Upper lobe of left lung (tissue), 6 donors: ENCODE measurements at places on chromosomes 2 and 18. TPM values are rescaled to one million over a fixed set of nuclear protein-coding genes. Genes with fewer than 3 reads are reported as not detected.

- no peaks in the 10 kb centered on the region for H3K36me3 ChIP-seq
- DNase-seq: no peak
- peak overlapping the region; percentile 66 for H3K4me3 ChIP-seq
These were observed 821 bp upstream of the EML6 start for GRCh38 chr2:54722641-54723040.

- no peak overlapping the region for H3K4me3 ChIP-seq
- no peaks in the 10 kb centered on the region for H3K4me1 ChIP-seq
- H3K36me3 ChIP-seq: no peaks in the 10 kb centered on the region
- H3K27me3 ChIP-seq: no peaks in the 10 kb centered on the region
- H3K27ac ChIP-seq: no peak overlapping the region
These were observed 417.2 kb upstream of the KLHL29 start for GRCh38 chr2:22967756-22968155.

GRCh38 chr18:23131693-23132319 is 3.5 kb upstream of the CABLES1 start:
- no peak overlapping the region for H3K4me3 ChIP-seq
- DNase-seq: peak; percentile 71
- H3K27me3 ChIP-seq: no peaks in the 10 kb centered on the region
- H3K36me3 ChIP-seq: no peaks in the 10 kb centered on the region

DNA sequence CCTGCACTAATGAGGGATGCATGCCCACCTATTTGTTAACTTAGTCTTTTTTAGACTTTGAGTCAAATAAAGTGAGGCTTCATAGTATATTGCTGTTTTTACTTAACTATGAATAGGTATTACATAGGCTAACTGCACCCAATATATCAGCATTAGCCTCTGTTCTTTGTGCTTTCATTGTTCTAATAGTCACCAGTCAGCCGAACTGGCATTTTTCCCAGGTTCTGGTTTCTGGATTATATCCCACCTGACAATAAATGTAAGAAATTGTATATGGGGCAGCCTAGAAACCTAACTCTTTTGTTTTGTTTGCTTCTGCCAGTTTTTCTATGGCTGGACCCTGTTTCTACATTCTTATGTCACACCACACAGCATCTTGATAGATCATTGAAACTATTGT is 1672.4 kb upstream of the LRRTM1 start:
- H3K4me3 ChIP-seq: no peak overlapping the region
- no peaks in the 10 kb centered on the region for H3K36me3 ChIP-seq
- H3K27ac ChIP-seq: no peak overlapping the region
- H3K4me1 ChIP-seq: no peaks in the 10 kb centered on the region
- no peaks in the 10 kb centered on the region for H3K27me3 ChIP-seq
- no peak for DNase-seq

DNA sequence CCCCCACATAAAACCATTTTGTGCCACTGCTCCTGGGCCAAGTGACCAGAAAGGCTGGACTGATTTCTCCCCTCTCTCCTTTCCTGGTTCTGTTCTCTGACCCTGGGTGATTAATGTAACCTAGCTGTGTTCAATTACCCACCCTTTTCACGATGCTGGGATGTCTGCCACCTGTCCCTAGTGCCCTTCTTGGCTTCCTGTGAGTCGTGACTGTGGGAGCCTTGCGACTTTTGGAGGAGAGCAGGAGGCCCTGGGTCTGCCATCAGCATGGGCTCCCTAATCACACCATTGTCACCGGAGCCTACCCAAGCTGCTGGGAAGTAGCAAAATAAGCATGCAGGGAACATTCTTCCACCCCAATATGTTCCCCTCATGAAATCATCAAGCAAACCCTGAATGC is 38.3 kb downstream of the SRSF7 start:
- H3K4me1 ChIP-seq: peaks cover 5% of the 10 kb centered on the region
- no peak overlapping the region for H3K27ac ChIP-seq
- no peaks in the 10 kb centered on the region for H3K27me3 ChIP-seq

ADD2 gene
- total RNA-seq: 0.69 TPM

PRSS56 gene
- total RNA-seq: not detected

FIGLA gene
- not detected for total RNA-seq

MTLN gene
- 81.3 TPM for total RNA-seq

SULT1C3 gene
- total RNA-seq: not detected
